ENCODE measurements at places on chromosomes 2 and 18.
A peak's percentile ranks its signal among the peaks of the same experiment; 100 is the strongest.

DNA sequence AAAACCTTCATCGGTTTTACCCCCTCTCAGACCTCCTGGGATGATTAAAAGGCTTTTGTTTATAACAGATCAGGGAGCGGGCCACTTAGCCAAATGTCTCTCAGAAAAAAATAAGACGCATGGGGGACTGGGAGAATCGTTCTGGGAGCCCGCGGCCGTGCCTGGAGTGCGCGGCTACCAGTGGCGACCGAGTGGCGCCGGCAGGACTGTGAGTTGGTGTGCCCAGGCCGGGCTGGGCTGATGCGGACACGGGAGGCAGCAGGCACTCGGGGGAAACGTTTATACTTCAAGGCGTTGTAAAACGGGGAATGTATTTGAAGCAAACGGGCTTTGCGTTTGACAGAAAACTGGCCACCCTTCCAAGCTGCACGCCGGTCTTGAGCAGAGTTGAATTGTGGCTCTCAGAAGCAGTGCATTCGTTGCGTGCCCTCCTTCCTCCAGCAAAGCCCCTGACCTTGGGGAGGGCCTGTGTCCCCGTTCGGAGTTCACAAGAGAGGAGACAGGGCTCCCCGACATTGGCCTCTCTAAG lies 4.7 kb upstream of the HOXD10 start:
- H3K27ac ChIP-seq = no peak overlapping the region
- H3K27me3 ChIP-seq = peaks cover 84% of the 10 kb centered on the region
- H3K4me3 ChIP-seq = no peak overlapping the region
- no peak for DNase-seq
- no peaks in the 10 kb centered on the region for H3K36me3 ChIP-seq
- peaks cover 4% of the 10 kb centered on the region for H3K4me1 ChIP-seq

GRCh38 chr18:75981102-75981501 lies 513.9 kb downstream of the ZNF516 start:
- H3K4me1 ChIP-seq = no peaks in the 10 kb centered on the region
- H3K27ac ChIP-seq = no peak overlapping the region
- no peaks in the 10 kb centered on the region for H3K27me3 ChIP-seq
- H3K36me3 ChIP-seq = no peaks in the 10 kb centered on the region
- no peak overlapping the region for H3K4me3 ChIP-seq

DNA sequence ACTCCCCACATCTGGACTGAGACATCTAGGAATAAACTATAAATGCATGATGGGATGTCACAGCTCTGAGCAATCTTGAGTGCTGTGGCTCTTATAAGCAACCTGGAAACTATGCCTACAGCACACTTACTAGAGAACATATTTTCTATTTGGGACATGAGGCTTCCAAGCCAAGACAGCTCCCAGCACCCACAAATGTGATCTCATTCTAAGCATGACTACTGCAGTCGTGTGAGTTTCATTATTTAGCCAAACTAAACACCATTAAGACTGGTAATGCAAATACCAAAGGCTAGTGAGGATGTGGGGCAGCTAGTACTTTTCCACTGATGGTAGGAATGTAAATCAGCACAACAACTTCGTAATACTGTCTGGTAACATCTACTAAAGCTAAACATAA lies 72.5 kb downstream of the RTTN start:
- H3K27ac ChIP-seq = no peak overlapping the region
- H3K27me3 ChIP-seq = no peaks in the 10 kb centered on the region

GRCh38 chr2:177169810-177170514 lies 42.6 kb upstream of the HNRNPA3 start:
- H3K36me3 ChIP-seq = no peaks in the 10 kb centered on the region
- no peaks in the 10 kb centered on the region for H3K27me3 ChIP-seq
- no peak for DNase-seq
- H3K27ac ChIP-seq = peak overlapping the region; percentile 88
- peaks cover 47% of the 10 kb centered on the region for H3K4me1 ChIP-seq

Measured in esophagus squamous epithelium (tissue), 5 donors.